ENCODE measurements at places on chromosomes 5 and 9.

- no peak for DNase-seq
Observed at GRCh38 chr9:27212191-27212590, 84.8 kb downstream of the EQTN start.

- DNase-seq: no peak
Observed at GRCh38 chr5:55868846-55869245, 17.7 kb downstream of the IL31RA start.

- DNase-seq: peak; percentile 4
Observed at GRCh38 chr9:63859475-63860215, 1425.4 kb downstream of the FOXD4L5 start.

GRCh38 chr9:75471549-75472114, 383.3 kb downstream of the OSTF1 start:
- DNase-seq: no peak

DNA sequence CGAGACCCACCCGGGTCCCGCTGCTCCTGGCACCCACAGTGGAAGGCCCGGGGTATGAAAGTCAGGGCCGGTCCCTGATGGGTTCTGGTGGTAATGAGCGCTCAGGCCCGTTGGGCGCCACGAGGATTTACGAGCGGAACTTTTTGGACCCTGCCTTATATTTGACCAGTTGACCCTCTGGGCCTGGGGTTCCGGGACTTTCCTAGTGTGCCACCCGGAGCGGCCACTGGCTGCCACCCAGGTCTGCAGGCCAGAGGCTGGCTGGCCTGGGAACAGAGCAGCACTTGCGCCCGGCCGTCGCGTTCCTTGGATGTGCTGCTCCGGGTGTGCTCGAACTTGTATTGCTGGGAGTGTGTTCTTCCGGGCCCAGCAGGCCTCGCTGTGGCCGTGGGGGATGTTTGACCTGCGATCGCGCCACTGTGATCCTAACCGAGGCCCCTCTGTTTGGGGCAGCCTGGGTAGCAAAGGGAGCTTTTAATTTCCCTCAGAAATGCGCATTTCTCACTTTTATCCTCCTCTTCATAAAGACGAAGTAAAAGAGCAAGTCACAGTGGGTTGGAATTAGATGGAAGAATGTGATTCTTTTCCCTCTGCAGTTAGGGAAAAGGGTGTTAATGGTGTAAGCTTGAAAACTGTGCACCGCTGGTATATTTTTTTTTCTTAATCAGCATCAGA, 1.2 kb downstream of the F2RL1 start:
- no peak for DNase-seq

GRCh38 chr5:17860660-17861315, 226.5 kb downstream of the TAF11L14 start:
- DNase-seq: no peak

GRCh38 chr5:143966280-143966679, 154.3 kb downstream of the HMHB1 start:
- DNase-seq: no peak

- no peak for DNase-seq
Observed at GRCh38 chr5:96300976-96301375, 132.1 kb downstream of the PCSK1 start.

DNA sequence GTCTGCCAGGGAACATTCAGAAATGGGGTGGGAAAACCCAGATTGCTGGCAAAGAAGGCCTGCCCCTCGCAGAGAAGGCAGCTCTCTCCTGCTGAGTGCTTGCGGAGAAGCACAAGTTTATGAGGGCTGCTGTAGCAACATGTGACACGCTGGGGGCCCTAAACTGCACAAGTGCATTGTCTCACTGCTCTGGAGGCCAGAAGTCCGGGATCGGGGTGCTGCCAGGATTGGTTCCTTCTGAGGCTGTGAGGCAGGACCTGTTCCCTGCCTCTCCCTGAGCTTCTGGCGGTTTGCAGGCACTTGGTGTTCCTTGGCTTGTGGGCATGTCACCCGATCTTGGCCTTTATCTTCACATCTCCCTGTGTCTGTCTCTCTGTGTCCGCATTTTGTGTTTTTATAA, 75.6 kb upstream of the NEURL1B start:
- no peak for DNase-seq

DNA sequence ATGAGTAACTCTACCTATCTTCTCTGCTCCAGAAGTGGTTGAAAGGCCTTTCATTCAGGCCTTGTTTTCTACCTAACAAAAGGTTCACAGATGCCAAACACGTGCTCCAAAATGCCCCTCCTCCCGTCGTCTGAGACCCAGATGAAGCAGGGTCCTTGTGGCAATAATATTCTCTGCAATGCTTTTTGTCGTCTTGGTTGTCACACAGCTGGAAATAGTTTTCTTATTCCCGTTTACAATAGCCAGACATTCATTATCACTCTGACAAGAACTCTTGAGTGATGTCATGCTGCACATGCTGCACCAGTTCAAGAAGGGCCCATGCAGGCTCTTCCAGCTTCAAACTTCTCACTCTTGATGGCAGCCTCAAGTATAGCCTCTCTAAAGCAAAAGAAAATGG, 7.8 kb downstream of the LPAR1 start:
- DNase-seq: no peak

GRCh38 chr9:131715906-131716305, 24.0 kb downstream of the RAPGEF1 start:
- no peak for DNase-seq

GRCh38 chr5:15904899-15905830, 274.4 kb downstream of the MARCHF11 start:
- no peak for DNase-seq

- no peak for DNase-seq
Observed at GRCh38 chr5:31064215-31064614, 129.3 kb upstream of the CDH6 start.

- no peak for DNase-seq
Observed at GRCh38 chr5:139738193-139739149, 57.1 kb upstream of the PSD2 start.

DNA sequence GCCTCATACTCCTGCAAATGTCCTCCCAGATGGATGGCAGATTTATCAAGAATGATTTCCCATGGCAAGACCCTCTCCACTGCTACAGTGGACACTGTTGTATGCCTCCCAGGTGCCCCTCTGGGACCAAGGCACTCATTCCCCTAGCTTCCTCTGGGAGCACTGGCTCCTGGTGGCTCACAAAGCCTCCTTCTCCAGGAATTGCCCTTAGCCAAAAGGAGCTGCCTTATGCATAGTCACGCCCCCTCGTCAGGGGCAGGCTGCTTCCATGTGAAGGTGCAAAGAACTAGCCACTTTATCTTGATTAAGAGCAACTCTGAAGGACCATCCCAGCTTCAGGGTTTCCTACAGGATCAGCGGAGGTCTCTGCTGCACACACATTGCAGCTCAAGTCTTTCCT, 358.1 kb downstream of the CDK5RAP2 start:
- DNase-seq: no peak

- DNase-seq: no peak
Observed at GRCh38 chr5:140988100-140988499, 21.8 kb downstream of the PCDHAC2 start.

DNA sequence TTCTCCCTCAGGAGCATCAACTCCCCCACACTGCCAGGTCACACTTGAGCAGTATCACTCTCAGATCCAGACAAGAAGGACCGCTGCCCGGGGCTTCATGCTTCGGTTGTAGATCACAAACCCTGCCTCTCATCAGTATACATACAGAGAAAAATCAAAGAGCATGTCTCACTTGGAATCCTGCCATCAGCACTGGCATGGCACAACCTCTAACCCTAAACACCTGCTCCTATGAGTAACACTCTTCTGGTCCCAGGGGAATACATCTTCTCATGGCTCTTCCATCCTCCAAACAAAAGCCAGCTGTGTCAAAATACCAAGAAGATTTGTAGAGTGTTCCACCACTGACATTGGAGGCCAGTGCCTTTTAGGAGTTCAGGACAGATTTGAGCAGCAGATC, 84.8 kb upstream of the MIER3 start:
- no peak for DNase-seq

GRCh38 chr5:140355546-140355945, 4.4 kb upstream of the SLC4A9 start:
- no peak for DNase-seq

DNA sequence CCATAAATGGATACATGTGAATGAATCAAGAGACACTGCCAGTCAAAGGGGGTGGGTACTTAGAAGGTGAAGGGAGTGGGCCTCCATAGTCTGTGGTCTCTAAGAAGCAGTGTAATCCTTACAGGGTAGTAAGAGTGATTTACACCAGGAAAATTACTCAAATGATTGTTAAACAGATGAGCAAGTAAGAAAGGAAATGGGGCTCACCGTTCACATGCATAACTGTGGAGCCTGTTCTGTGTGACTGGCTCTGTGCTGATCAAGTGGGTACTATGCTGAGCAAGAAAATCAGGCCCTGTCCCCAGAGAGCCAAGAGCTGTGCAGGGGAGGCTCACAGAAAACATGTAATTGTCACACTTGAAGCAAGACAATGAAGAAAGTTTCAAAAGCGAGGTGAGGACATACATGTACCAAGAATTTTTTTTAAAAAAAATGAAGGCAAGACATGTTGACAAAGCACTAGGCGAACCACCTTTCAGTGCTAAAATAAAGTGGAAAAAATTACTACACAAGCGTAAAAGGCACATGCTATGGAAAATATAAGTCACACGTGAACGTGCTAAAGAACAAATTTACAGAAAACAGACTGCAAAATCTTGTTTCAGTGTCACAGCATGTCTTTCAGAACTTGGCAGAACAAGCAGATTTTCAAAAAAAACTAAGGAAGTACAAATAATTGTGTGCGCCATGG, 2.5 kb downstream of the BTNL8 start:
- no peak for DNase-seq

- DNase-seq: no peak
Observed at GRCh38 chr5:131258733-131259132, 5.1 kb upstream of the CDC42SE2 start.

DNA sequence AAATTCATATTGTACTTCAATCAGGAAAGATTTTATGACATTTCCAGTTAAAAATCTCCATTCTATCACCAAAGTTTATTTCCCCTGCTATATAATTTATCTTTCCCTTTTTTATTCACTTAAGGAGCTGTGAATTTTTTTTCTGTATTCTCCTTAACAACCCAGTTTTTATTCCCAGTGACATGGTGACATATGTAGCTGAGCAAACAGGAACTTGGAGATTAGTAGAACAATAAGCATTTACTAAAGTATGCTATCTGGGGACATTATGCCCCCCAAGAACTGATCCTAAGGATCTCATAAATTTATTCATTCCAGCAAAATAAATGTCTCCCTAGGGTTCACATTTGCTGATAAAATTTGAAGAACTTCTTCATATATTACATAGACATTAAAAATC, 1044.0 kb upstream of the CDH6 start:
- no peak for DNase-seq

DNA sequence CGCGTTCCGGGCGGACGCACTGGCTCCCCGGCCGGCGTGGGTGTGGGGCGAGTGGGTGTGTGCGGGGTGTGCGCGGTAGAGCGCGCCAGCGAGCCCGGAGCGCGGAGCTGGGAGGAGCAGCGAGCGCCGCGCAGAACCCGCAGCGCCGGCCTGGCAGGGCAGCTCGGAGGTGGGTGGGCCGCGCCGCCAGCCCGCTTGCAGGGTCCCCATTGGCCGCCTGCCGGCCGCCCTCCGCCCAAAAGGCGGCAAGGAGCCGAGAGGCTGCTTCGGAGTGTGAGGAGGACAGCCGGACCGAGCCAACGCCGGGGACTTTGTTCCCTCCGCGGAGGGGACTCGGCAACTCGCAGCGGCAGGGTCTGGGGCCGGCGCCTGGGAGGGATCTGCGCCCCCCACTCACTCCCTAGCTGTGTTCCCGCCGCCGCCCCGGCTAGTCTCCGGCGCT, at the start of gene DAPK1:
Gene DAPK1, plus strand, starts transcription at position 264 of the 442 bp plus-strand sequence. CDS start 1,211 bp downstream, outside the sequence.
- no peak for DNase-seq

DNA sequence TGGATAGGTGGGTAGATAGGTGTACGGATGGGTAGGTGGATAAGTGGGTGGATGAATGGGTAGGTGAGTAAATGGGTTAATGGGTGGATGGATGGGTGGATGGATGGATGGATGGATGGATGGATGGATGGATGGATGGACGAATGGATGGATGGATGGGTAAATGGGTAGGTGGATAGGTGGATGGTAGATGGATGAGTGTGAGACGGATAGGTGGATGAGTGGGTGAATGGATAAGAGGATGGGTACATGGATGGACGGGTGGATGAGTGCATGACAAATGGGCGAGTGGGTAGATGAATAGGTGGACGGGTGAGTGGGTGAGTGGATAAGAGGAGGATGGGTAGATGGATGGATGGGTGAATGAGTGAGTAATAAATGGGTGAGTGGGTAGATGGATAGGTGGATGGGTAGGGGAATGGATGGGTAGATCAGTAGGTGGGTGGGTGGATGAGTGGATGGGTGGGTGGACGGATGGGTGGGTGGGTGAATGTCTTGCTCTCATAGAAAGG, 179.2 kb downstream of the FGF18 start:
- DNase-seq: no peak

DNA sequence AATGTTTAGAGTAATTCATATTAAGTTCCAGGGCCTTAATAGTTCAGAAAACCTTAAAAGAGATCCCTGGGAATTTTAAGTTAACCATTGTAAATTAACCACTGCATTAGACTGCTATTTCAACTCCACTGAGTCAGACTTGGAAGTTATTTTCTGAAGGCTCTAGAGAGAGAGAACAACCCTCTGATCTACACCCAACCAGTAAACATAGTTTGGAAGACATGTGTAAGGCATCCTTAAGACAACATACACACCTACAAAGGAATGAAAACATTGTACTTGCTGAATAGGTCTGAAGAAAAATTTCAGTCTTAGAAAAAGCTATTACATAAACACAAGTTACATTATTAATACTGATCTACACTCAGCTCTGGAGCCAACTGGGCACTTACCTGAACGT, 158.2 kb upstream of the FST start:
- no peak for DNase-seq

DNA sequence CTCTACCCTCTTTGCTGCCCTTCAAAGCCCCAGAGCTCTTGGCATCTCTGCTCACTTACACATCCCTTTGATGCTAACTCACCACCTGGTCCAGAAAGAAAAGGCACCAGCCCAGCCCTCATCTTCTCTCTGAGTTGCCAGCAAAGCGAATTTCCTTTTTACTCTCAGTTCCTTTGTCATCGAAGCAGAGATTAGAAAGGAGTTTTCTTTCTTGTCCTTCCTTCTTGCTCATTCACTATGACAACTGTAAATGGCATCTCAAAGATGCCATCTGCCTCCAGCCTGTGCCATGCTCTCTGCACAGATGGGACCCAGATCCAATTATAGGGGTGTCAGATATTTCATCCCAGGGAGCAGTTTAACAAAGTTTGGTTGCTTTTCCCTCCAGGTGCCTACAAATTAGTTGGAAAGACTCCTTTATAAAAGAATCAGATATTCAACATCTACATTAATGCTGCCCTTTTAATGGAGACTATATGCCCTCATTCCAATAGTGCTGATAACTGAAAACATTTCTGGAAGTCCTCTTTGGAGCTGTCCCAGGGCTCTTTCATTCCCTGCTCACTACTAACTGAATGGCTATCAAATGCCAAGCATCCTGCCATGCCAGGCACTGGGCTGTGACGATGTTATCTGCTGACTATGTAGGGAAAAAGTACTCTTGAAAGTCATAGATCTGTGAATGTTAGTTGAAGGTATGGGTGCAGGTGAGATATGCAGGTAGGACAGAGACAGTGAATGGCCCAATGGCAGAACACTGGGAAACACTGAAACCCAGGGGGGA, 58.9 kb downstream of the SUSD1 start:
- DNase-seq: no peak
